ENCODE measurements at places on chromosomes 7 and 10.

DNA sequence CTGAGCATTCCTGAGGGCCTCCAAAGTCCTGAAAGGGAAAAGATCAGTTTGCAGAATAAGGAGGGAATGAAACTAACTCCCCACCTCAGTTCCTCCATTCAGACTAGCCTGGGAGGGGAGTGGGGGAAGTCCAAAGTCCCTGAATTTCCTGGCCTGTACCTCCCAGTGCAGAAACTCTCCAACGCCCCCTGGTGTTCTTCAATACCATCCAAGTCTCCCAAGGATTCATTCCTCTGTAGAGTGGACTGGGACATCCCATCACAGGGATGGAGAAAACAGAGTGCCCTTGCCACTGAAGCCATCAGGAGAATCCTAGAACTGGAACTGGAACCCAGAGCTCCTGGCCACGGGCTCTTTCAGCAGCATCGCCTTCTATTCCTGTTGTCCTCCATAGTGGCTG lies 1.6 kb upstream of the COL13A1 start:
- DNase-seq: no peak

- DNase-seq: no peak
These were observed 46.5 kb upstream of the IL6 start for GRCh38 chr7:22680482-22680911.

GRCh38 chr10:24382596-24382978 lies 173.6 kb downstream of the KIAA1217 start:
- DNase-seq: no peak

DNA sequence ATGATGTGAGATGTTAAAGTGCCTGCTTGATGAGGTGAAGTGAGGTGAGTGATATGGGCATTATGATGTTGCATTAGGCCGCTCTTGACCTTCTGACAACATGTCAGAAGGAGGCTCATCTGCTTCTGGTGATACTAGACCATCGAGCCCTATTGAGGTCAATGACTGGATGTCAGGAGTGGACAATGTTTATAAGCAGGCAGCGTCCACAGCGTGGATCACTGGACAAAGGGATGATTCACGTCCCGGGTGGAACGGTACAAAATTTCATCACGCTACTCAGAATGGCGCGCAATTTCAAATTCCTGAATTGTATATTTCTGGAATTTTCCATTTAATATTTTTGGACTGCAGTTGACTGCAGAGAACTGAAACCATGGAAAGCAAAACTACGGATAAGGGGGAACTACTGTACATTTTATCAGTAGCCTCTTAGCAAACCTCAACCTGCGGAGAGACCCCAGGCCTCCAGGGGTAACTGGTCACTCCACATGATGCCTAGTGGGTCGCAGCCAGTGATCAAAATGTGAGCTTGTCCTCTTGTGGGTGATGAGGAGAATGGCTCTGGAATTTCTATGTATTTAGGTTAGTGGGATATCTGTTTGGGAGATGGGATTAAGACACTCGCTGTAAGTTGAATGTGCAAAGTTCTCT lies 5.7 kb upstream of the ZCCHC24 start:
- no peak for DNase-seq

DNA sequence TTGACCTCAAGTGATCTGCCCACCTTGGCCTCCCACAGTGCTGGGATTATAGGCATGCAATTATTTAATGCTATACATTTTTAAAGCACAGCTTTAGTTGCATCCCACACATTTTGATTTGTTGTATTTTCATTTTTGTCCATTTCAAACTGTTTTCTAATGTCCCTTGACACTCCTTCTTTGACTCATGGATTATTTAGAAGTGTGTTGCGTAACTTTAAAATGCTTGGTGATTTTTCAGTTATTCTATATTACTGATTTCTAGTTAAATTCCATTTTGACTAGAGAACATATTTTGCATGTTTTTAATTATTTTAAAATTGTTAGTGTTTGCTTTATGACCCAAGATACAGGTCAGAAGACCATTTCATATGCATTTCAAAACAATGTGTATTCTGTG lies 28.8 kb downstream of the EVX1 start:
- no peak for DNase-seq

GRCh38 chr7:139451638-139452037 lies 31.8 kb downstream of the KLRG2 start:
- DNase-seq: no peak

DNA sequence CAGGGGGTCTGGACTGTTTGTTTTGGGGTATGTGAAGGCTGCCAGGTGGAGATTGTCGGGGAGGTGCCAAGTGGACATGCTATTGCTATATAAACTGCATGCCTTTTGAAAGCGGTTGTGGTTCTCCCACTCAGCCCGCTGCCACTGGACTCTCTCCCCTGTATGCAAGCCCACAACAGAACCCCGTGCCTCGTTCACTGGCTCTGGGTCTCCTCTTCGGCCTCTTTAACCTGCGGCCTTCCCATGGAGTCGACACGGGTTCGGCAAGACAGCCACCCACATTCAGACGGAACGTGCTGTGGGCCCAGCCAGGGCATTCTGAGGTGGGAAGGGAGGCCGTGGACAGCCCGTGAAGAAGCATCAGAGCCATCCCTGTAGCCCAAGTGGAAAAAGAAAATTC lies 50.3 kb downstream of the SVIL start:
- DNase-seq: no peak

DNA sequence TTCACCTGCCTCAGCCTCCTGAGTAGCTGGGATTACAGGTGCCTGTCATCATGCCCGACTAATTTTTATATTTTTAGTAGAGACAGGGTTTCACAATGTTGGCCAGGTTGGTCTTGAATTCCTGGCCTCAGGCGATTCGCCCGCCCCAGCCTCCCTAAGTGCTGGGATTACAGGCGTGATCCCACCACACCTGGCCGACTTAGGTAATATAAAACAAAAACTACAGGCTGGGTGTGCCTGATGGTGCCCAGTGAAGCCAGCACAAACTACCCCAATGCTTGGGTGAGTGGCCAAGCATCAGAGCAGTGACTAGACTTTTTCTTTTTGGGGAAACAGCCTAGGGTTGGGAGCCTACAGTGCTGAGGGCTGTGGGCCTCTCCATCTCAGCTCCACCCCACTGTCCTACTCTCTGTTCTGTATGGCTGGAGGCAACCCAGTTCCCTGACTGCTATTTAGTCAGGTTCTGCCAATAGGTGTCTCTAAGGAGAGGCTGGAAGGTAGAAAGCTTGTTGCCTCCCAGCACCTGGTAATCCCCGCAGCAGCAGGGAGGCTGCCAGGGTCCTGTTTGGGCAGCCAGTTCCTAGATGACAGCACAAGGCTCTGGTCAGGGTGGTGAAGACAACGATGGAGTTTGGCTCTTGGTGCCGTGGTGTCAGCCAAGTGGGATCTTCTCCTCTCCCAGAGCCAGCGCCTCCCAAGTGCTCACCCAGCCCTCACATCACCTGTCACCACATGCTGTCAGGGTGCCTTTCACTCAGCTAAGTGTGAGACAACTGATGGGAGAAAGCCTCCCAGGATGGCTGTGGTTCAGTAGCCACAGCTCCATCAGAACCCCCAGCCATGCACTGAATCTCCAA lies 10.4 kb upstream of the NACAD start:
- DNase-seq: no peak
